NCI-H1436 (cell line): ENCODE measurements at places on chromosomes 6 and 20.

DNA sequence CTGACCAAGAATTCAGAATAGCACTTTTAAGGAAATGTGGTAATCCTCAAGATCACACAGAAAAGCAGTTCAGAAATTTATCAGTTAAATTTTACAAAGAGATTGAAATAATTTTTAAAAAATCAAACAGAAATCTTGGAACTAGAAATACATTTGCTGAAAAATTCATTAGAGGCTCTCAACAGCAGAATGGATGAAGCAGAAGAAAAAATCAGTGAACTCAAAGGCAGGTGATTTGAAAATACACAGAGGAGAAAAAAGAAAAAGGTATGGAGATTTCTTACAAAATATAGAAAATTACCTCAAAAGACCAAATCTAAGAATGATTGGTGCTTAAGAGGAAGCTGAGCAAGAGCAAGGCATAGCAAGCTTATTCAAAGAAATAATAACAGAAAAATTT, 11.5 kb downstream of the NQO2 start:
- DNase-seq = no peak

DNA sequence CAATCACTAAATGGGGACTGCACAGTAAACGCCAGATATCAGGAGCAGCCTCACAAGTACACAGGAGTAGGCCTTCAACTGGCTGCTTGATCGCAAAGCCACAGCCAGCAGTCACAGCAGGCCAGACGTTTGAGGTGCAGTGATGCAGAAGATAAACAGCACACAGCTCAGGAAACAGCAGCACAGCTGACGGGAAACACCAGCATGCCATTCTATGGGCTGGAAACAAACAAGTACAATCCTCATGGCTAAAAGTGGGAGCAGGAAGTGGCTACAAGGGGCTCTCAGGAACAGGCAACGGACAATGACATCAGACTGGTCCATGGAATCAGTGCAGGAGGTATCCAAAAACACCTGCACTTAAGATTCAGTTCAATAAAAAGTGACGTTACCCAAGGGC, 111.0 kb downstream of the DTNBP1 start:
- DNase-seq = no peak

DNA sequence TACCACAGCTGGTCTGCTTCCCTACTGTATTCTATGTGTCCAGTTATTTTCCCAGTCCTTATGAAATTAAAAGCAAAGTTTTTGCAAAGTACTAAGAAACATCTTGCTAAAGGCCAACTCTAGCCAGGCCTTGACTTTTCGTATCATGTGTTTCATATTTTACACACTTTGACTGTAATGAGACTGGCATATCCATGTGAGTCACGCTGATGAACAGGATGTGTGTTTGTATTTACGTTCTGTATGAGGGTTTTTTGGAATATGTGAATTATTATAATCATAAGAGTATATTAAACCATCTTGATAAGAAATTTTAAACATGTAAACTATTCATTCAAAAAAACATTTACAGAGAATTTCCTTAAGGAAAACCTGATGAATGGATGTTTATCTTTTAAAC, 59.7 kb downstream of the EYA4 start:
- DNase-seq = no peak

- no peak for DNase-seq
Observed at GRCh38 chr6:29521006-29521680, 33.4 kb upstream of the MAS1L start.

DNA sequence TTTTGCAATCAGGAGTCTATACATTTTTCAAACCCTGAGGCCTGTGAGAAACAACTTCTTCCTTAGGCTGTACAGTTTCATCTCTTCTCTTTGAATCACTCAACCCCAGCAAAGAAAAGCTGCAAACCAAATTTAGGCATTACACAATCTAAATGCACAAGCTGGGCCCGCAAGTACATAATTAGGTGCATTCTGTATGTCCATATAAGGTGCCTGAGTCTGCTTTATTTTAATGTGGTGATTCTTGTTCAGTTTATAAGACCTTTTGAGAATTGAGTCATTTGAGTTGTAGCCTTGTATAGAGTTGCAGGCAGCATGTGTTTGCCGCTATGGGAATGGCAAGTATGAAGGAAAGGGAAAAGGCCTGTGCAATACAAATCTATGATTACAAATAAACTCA, 709.6 kb upstream of the MARCKS start:
- DNase-seq = no peak

DNA sequence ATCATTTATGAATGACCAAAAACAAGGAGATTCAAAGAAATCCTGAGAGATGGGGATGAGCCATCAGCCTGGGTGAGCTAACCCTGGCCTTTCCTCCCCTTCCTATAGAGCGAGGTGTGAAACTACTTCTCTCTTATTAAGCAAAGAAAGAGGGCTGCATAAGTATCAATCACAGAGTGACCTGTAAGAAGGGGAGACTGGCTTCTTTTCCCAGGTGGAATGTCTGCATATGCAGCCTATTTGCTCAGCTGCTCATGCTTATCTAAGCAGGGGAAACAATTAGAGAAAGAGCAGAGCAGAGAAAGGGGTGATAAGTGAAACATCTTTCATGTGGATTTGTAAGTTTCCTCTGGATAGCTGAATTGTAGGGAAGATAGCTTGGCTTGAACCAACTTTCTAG, 160.0 kb downstream of the PKHD1 start:
- DNase-seq = no peak

DNA sequence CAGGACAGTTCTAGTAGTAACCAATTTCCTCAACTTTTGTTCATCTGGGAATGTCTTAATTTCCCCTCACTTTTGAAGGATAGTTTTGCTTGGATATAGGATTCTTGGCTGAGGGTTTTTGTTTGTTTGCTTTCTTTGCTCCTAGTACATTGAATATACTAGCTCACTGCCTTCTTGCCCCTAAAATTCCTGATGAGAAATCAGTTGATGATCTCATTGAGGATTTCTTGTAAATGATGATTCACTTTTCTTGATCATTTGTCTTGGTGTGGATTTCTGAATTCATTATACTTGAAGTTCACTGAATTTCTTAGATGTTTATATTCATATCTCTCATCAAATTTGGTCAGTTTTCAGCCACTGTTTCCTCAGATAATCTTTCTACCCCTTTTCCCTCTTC, 49.1 kb upstream of the PRDM1 start:
- DNase-seq = no peak

DNA sequence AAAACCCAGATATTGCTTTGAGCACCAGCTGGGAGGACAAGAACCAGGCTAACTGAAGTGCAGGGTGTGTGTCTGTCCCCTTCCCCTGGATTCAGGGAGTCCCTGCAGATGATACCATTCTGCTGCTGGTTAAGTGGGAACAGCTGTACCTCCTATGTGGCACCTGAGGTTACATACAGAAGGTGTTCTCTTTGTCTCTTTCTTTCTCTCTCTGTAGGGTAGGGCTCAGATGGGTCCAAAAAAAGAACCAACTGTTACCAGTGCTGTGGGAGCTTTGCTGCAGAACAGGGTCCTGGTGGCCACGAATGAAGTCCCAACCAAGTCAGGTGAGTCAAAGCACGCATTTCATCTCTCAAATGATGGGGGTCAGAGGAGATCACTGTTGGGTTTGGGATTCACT, 38.6 kb downstream of the ZC2HC1B start:
- no peak for DNase-seq

- no peak for DNase-seq
Observed at GRCh38 chr6:33675968-33676367, 35.5 kb downstream of the UQCC2 start.

- DNase-seq = peak; percentile 6
Observed at GRCh38 chr6:43113431-43114260, 37.5 kb downstream of the PTK7 start.
